ENCODE measurements at places on chromosomes 6 and 20.

DNA sequence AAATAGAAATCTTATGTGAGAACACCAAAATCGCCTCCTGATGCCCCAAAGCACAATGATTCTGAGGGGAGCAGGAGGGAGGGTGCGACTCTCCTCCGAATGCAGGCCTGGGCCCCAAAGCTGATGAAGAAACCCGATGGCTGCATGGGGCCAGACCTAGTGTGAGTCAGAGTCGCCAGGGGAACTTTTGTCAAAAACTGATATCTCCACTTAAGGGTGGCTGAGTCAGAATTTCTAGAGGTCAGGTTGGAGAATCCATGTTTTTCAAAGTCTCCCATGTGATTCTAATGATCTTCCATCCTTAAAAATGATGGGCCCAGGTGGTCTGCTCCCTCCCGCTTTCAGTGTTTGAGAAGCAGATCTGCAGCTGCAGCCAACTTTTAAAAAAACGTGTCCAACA is 172.8 kb downstream of the BACH2 start:
- peak; percentile 59 for DNase-seq

- no peak for DNase-seq
These were observed 345.2 kb downstream of the ARHGAP18 start for GRCh38 chr6:129364767-129365166.

DNA sequence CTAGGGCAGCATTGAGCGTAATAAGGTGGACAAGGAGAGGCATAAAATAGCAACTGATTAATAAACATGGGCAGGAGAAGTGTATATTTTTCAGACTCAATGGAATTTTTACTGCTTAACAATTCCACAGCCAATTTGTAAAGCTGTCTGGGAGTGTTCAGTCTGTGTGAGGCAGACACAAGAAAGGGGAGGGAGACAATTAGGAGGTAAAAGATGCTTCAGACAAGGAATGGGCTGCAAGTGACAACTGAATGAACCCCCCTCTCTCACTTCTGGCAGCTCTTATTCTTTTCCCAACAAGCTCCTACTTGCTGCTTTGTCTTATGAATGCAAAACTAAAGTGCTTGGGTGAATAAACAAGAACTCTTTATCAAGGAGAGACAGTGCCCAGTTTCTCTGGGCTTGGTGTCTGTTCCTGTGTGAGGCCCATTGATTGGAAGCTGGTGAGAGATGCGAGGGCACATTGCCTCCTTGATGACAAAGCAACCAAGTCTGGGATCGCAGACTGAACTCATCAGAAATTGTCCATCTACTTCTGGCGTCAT is 575.3 kb downstream of the RNF144B start:
- DNase-seq: no peak

DNA sequence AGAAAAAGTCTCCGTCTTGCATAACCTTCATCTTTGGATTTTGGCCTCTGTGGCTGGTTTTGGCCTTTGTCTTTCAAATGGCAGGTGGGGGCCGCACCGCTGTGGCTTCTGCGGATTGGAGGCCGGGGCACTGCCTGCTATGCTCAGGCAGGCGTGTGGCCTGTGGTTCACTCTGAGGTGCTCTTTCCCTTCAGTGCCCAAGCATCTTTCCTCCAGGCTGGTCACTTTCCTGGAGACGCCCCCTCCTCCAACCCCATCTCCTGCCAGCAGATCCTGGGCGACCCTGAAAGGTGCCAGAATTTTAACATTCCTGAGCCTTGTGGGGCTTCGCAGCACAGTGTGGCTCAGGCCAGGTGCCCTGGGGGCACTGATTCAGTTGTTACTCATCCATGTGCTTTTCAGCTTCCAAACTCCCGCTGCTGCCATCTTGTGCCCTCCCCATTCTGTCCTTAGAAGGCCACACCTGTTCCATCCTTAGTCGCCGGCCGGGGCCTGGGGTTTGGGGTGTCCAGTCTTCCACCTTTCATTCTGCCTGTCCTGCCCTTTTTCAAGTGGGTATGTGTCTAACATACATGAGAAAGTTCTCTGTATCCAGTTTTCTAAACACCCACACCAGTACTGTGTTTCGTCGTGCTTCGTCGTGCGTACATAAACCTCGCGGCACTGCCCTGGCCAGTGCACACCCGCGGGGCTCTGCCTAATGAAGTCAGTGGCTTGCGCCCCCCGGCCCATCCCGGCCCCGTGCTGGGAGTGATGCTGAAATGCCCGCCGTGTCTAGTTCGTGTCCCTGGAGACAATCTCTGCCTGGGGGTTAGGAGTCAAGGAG is 12.1 kb downstream of the SS18L1 start:
- DNase-seq: no peak

- DNase-seq: peak; percentile 66
These were observed 16.8 kb upstream of the ARMC12 start for GRCh38 chr6:35719830-35720733.

GRCh38 chr6:140561701-140562100 is 1187.3 kb upstream of the CITED2 start:
- DNase-seq: no peak

- DNase-seq: no peak
These were observed 1.1 kb downstream of the MMP9 start for GRCh38 chr20:46009816-46010215.

GRCh38 chr6:122789182-122790027 is at the start of gene SMPDL3A:
Gene SMPDL3A, plus strand, starts transcription at chr6:122789258. Its CDS starts 89 bp downstream, at chr6:122789347.
- peak; percentile 48 for DNase-seq

GRCh38 chr6:141963543-141964295 is 169.0 kb upstream of the GJE1 start:
- no peak for DNase-seq

GRCh38 chr6:34834789-34835518 is 43.1 kb downstream of the BLTP3A start:
- no peak for DNase-seq

DNA sequence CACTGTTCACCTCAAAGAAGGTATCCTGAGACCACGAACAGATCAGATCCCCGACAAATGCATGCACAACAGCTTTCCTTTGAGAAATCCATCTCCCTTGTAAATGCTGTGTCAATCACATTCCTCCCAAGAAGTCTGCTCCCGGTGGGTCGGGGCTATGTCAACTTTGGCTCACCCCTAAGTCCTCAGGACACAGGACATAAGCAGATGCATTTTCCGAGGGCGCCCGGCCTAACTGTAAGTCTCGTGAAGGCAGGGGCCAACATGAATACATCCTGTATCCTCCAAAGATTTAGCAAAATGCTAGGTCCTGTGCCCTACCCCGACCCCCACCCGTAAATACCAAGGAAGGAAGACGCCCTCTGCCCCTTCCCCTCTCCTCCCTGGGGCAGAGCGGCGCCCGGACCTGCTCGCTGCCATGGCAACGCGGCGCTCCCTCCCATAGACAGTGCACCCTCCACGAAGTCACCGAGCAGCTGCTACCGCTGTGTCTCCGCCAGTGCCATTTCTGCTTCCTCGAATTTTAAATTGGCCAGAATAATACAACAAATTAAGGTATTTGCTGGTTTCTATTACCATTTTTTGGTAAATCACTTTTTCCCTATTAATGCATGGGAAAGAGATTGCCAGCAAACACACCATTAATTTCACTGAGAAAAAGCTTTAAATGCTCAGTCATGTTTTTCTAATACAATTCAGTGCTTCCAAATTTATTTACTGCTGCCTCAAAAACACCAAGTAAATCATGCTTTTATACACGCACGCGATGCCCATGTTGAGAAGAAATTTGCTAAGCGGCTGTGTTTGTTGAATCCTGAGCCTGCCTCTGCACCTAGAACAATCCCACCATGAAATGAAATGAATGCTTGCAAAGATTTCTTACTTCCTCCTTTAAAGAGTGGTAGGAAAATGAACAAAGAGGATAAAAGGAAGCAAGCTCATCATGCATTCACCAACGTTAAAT is 100.6 kb downstream of the PCSK2 start:
- no peak for DNase-seq

- DNase-seq: no peak
These were observed 163.1 kb downstream of the TTLL2 start for GRCh38 chr6:167487749-167488664.

GRCh38 chr6:18363746-18364145 is 23.4 kb upstream of the RNF144B start:
- DNase-seq: no peak

- DNase-seq: no peak
These were observed 56.5 kb downstream of the ARMC2 start for GRCh38 chr6:108904741-108905140.

DNA sequence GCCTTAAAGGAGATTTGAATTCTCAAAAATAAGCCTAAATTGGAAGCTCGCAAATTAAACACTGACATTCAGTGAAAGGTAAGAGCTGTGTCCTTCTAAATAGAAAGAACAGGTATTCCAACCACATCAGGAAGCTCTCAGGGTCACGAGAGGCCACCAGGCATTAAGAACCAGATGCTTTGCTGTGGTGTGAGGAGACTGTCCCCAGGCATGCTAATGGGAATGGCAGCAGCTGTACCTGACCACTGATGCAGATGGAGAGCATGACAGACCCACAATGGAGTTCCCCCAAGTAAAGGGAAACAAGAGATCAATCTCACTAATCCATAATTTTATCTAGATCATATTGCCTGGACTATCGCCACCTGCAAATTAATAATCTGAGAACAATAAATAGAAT is 658.9 kb upstream of the NOX3 start:
- no peak for DNase-seq

DNA sequence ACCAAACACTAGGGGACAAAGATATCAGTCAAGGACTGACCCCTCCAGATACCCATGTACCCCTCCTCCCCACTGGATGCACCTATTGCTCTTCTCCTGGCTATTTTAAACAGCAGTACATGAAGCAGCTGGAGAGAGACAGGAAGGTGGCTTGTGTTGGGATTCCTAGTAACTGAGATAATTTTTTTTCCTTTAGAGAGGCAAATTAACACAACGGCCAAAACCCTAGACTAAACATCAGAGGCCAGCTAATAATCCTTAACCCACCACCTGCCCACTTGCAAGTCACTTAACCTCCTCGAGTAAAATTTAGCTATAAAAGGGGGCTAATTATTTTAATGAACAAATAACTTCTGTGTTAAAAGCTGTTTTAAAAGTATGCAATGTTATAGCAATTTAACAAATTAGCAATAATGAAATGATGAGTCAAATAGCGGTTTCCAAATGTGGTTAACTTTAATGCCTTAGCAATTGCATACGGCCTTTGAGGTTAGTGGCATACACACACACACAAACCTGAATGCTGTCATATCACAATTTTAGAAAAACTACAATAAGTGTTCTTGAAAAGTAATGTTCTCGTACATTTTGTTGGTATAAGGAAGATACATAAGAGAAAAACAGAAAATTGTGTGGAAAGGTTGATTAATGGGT is 151.7 kb downstream of the FRK start:
- DNase-seq: no peak

DNA sequence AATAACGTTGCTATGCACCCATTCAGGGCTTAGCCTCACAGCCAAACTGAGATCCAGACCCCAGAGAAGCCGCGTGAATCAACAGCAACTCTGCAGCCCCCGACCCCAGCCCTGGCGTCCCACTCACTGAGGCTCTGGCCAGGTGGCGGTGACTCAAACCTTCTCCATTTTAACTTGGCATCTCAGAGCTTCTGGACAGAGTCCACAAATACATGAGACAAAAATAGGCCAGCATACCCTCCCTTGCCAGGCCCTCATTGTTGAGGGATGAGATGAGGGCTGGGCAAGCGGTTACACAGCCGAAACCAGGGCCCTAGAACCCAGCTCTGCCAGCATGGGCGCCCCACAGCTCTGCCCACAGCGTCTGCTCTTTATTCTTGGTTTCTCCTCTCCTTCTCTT is 118.4 kb downstream of the MYLK4 start:
- no peak for DNase-seq

DNA sequence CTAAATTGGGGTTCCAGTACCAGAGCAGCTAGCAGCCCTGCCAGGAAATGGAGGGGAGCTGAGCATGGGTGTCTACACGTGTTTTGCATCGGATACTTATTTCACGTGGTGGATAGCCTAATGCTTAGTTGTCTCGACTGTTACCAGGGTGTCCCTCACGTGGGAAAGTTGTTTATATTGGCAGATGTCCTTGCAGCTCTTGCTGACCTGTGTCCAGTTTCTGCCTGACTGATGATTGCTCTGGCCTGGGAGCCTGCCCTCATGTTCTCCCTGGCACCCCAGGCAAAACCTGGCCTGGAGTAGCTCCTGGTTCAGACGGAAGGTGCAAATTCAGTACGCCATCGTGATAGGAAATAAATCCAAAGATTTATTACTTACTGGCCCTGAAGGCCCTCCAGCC is 11.8 kb upstream of the FERMT1 start:
- DNase-seq: no peak

- peak; percentile 73 for DNase-seq
These were observed 61.5 kb downstream of the GPX5 start for GRCh38 chr6:28586962-28587745.

DNA sequence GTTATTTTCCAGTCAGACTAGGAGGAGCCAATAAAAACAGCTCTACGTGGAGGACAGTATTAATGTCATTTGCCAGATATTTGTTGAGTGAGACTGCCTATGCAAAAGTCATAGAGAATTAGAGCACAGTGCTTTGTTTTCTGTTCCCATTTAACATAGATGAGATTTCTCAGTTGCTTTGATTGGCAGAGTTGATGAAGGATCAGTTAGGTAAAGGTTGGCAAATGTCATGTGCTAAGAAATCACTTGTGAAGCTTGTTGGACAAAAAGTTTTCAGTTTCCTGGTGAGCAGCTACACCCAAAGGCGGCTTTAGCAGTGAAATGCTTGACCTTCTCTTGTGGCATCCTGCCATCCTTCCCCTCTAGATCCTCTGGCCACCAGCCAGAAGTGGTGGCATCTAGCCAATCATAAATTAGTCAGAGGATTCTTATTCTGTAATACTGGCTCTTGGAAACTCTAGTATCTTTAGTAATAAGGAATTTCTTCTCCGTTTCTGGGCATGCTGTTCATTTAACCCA is 37.0 kb downstream of the BCKDHB start:
- DNase-seq: no peak

GRCh38 chr6:105882828-105883227 is 203.3 kb upstream of the PRDM1 start:
- no peak for DNase-seq

- no peak for DNase-seq
These were observed 334.4 kb downstream of the QKI start for GRCh38 chr6:163748886-163749285.
